Iris pigment epithelial cell (primary cell): ENCODE measurements at places on chromosomes 6 and 20.
A peak's percentile ranks its signal among the peaks of the same experiment; 100 is the strongest.

DNA sequence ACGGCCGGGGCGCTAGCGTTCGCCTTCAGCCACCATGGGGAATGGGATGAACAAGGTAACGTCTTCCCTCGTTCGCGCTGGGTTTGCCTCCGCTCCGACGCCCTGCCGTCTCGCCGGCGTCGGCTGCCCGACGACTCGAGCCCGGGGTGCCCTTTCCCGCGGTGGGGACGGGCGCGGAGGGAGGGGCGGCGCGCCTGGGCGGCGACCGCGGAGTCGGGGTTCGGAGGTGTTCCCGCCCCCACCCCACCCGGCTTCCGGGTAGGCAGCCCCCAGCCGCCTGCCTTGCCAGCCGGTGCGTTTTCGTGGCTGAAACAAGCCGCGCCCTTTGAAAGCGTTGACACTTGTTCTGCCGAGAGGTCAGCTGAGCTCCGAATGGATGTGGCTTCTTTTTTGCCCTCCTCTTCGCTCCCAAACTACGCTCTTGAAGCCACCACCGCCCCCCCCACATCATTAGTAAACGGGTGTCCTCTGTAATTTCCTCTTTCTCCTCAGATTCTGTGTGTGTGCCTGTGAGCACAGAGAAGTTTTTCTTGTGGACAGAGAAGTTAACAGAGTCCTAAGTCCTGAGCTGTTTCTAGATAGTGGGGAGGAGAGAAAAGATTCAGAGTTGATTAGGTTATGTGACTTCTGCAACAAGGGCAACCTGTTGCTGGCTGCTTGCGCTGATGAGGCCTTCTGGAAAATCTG is 362 bp downstream of the DUSP22 start:
- DNase-seq: peak; percentile 37

DNA sequence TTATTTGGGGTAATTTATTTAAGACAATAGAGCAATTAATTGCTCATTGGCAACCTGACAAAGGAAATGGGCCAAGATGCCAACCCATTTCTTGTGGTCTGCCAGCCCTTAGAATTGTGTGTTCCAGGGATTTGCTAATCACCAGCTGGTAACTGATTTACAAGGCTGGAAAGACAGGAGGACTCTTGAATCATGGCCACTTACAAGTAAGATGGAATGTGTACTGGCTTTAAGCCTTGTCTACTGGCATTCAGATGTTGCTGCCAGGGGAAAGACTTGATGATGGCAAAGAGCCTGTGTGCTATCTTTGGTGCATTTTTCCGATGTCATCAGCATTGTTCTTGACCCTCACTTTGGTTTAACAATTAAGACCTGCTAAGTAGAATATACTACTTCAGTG is 91.0 kb downstream of the BCKDHB start:
- DNase-seq: no peak

DNA sequence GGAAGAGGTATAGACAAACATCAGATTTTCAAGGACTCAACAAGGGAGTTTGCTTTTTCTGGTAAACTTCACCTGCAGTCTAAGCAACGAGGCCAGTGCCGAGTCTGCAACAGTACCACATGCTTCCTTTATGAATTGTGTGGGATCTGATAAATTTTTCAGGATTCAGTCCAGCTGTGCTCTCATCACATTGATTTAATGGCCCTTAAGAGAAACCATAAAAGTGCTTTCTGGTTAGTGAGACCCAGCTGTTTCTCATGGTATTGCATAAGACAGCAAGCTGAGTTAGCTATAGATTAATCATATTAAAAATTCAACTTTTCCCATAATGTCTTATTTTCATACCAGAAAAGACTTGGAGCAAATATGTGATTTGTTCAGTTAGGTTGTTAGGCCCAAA is 291.4 kb downstream of the CENPW start:
- DNase-seq: no peak

DNA sequence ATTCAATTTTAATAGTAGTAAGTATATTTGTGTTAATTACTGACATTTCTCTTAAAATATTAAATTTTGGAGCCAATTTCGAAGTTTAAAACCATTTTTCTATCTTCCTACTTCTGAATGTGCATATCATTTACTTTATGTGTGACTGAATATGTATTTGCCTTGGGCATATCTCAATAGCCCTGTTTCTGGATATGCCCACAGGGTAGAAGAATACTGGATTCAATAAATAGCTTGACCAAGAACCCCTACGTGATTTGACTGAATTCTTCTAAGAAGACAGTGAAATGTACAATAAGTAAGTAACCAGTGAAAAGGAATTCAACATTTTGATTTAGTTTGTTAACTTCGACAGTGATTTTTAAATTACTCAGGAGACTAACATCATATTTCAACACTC is 7.8 kb downstream of the HMGN3 start:
- DNase-seq: no peak

- no peak for DNase-seq
These were observed 184.3 kb downstream of the TAF4 start for GRCh38 chr20:61881416-61881815.

DNA sequence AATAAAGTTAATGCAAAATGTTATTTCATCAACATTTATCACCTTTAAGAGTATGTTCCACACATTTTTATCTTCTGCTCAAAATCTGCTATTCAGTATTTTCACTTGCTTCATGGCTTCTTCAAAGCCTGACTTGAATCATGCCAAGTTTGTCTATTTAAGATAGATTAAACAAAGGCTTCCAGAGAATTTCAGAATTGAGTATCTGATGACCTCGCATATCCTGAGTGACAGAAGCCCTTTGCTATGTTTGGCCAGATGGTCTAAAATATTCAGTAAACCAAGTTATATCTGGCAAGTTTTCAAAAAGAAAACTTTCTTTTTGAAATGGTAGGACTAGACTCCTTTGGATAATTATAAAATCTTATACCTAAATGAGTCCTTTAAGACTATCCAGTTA is 348.9 kb upstream of the KCNQ5 start:
- peak; percentile 81 for DNase-seq

DNA sequence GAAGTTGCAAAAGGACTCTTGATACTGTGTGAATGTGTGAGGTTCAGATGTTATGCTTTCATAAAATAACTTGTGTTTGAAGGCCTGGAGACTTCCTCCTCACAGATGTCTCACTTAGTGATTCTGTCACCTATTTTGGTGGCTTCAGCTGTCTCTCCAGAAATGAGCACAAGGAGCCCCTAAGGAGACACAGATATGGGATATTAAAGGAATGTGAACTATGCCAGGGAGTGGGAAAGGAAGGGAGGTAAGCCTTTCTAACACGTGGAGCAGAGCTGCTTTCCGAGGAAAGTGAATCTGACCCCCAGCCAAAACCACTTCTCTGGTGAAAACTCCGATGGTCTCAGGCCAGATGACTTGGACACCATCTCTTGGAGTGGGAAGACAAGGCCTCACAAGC is 10.5 kb upstream of the FOXO3 start:
- DNase-seq: no peak

DNA sequence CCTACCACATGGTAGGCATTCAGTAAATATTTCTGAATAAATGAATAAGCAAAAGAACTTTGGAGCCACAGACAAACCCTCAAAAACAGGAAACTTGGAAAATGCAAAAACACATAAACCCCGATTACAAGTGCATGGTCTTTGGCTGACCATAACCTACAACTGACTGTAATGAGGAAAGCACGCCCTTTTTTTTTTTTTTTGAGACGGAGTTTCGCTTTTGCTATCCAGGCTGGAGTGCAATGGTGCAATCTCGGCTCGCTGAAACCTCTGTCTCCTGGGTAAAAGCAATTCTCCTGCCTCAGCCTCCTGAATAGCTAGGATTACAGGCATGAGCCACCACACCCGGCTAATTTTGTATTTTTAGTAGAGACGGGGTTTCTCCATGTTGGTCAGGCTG is 11.9 kb upstream of the LATS1 start:
- DNase-seq: no peak

- DNase-seq: peak; percentile 46
These were observed 15.5 kb upstream of the TCFL5 start for GRCh38 chr20:62876902-62877816.

DNA sequence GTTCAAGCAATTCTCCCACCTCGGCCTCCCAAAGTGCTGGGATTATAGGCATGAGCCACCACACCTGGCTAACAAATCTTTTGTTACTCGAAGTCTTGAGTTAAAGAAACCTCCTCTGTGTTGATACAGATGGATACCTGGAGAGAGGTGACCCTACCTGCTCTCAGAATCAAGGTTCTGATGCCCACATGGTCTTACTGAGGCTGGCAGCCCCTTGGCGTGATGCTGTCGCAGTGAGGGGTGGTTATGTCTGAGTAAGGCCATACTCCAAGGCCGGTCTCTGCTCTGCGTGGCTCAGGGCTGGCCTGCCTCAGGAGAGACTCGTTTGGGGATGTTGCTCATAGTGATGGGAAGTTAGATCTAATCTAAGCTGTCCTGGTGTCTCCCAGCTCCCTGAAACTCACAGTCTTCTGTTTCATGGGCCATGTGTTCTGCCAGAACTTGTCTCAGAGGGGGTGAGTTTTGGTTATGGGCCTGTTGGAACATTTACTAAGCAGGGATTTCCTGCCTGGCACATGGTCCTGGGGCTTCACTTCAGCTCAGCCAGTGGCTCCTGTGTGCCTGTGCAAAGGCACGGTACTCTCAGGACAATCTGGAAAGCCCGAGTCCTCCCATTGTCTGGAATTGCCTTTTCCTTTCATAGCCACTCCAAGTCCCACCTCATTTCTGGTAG is 17.5 kb upstream of the TRAF3IP2 start:
- DNase-seq: no peak

GRCh38 chr6:37059344-37060194 is 54.1 kb downstream of the FGD2 start:
- DNase-seq: peak; percentile 97

GRCh38 chr20:48657426-48658197 is 170.2 kb downstream of the PREX1 start:
- DNase-seq: peak; percentile 67

DNA sequence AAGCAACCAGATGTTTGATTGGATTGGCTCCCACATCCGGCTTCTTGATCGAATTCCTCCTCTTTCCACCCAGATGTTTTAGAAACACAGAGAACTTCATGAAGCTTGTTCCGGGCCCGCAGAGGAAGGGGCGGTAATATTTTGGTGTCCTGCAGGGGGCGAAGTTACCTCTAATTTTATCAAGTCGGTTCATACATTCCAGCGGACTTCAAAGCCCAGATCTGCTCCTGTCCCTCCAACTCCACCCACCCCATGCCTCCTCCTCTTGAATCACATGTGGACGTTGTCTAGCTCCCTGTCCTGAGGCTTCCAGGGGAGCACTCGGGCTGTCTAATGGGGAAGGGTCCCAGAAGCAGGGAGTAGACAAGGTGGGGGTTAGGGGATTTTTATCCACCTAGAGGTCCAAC is 2.9 kb upstream of the BMP6 start:
- peak; percentile 82 for DNase-seq
